ENCODE measurements at places on chromosomes 12 and 14. TPM values are rescaled to one million over a fixed set of nuclear protein-coding genes. Genes with fewer than 3 reads are reported as not detected.
A peak's percentile ranks its signal among the peaks of the same experiment; 100 is the strongest.

The RNASE1 gene
- total RNA-seq = 0.69 TPM

GRCh38 chr12:116222358-116222757 lies 55.1 kb downstream of the MED13L start:
- DNase-seq = peak; percentile 38

GRCh38 chr14:24665440-24665991 lies 31.5 kb upstream of the GZMB start:
- no peak for DNase-seq

The AMIGO2 gene
- 21.8 TPM for total RNA-seq

DNA sequence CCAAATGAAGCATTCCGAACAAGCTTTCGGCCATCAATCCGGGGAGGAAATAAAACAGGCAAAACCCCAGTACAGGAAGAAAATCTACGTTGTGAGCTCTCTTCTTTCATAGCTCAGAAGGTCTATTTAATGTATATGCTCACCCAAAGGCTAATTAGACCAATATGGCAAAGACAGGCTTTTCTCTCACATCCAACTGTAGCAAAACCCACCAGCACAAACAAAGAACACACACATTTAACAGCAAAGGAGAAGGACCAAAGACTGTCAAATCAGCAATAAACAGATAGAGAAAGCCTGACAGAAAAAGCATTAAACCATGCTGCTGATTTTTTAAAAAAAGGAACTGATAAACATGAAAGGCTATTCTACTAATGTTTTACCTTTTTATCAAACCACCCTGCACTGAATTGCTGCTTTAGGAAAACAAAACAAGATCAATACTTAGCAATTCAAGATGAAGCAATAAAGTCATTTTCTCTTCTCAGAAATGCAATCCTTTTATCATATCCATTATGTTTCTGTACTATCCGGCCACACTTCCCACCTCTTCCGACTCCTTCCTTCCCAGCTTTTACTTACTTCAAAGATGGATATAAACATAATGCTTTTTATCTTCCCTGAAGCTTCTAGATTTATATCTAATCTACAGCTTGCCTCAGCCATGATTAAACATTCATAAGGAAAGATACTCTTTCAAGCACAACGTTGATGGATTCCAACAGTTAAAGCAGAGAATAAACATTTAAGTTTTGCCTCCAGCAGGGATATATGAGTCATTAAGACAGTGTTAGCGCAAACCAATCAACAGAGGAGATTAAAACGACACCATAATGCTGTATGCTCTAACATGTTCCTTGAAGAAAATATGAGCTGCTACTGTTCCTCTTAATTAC lies 74.6 kb upstream of the BBS10 start:
- peak; percentile 7 for DNase-seq

The FOXA1 gene
- 8.7 TPM for total RNA-seq

DNA sequence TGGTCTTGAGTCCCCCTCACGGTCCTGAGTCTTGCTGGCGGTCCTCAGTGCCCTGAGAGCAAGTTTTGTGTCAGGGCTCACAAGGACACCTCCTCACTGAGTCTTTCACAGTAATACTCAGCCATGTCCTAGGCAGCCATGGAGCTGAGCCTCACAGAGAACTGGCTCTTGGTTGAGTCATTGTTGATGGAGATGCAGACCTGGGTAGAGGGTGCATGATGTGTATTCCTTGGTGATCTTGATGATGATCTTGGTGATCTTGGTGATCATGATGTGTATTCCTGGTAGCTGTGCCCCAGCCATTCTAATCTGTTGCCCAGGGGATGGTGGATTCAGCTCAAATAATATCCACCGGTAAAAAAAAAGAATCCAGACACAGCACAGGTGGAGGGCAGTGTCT lies 495.4 kb downstream of the TMEM121 start:
- DNase-seq = no peak

The RAB3IP gene
- 22.9 TPM for total RNA-seq
